HepG2 (cell line): ENCODE measurements at places on chromosomes 16 and 17.

- no peak overlapping the region for H3K27ac ChIP-seq
- no peaks in the 10 kb centered on the region for H3K36me3 ChIP-seq
- H3K4me3 ChIP-seq, result no peak overlapping the region
- H3K4me1 ChIP-seq, result peaks cover 38% of the 10 kb centered on the region
- DNase-seq, result no peak
Observed at GRCh38 chr16:84550096-84550495, 45.6 kb upstream of the MEAK7 start.

DNA sequence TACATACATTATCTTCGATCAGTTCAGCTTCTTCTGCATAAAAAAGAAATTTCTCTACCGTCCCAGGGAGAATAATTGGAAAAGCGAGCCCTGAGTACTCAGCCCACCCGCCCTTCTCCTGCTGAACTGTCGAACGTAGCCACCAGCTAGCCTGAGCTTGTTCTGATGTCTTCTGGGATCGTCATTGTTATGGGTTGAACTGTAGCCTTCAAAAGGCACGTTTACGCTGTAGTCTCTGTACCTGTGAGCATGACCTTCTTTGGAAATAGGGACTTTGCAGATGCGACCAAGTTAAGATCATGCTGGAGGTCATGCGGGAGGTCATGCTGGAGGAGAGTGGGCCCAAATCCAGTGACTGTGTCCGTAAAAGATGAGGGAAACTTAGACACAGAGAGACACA is 86.2 kb downstream of the CMIP start:
- peak overlapping the region; percentile 20 for H3K27ac ChIP-seq
- H3K27me3 ChIP-seq, result no peaks in the 10 kb centered on the region
- peaks cover 92% of the 10 kb centered on the region for H3K4me1 ChIP-seq
- peaks cover 20% of the 10 kb centered on the region; the same call in 2 of the 3 replicates for H3K36me3 ChIP-seq

- H3K27me3 ChIP-seq, result no peaks in the 10 kb centered on the region
- peak overlapping the region; percentile 70 for H3K4me3 ChIP-seq
- H3K27ac ChIP-seq, result peak overlapping the region; percentile 90
Observed at GRCh38 chr16:2035431-2036199, 8.9 kb downstream of the NHERF2 start.

- DNase-seq, result no peak
- no peak overlapping the region for H3K4me3 ChIP-seq
- H3K4me1 ChIP-seq, result peaks cover 72% of the 10 kb centered on the region
- H3K27ac ChIP-seq, result no peak overlapping the region
- H3K27me3 ChIP-seq, result no peaks in the 10 kb centered on the region
Observed at GRCh38 chr17:38597375-38597774, 8.4 kb downstream of the SRCIN1 start.

- no peaks in the 10 kb centered on the region for H3K36me3 ChIP-seq
- H3K4me3 ChIP-seq, result no peak overlapping the region
- DNase-seq, result no peak
- H3K4me1 ChIP-seq, result no peaks in the 10 kb centered on the region
- H3K27me3 ChIP-seq, result peaks cover 1% of the 10 kb centered on the region; the same call in 1 of the 2 replicates
Observed at GRCh38 chr17:63140255-63140654, 174.2 kb downstream of the TANC2 start.

GRCh38 chr17:54744750-54745149 is 155.9 kb upstream of the TOM1L1 start:
- no peak overlapping the region for H3K27ac ChIP-seq
- no peaks in the 10 kb centered on the region for H3K27me3 ChIP-seq
- no peak for DNase-seq
- no peak overlapping the region for H3K4me3 ChIP-seq

DNA sequence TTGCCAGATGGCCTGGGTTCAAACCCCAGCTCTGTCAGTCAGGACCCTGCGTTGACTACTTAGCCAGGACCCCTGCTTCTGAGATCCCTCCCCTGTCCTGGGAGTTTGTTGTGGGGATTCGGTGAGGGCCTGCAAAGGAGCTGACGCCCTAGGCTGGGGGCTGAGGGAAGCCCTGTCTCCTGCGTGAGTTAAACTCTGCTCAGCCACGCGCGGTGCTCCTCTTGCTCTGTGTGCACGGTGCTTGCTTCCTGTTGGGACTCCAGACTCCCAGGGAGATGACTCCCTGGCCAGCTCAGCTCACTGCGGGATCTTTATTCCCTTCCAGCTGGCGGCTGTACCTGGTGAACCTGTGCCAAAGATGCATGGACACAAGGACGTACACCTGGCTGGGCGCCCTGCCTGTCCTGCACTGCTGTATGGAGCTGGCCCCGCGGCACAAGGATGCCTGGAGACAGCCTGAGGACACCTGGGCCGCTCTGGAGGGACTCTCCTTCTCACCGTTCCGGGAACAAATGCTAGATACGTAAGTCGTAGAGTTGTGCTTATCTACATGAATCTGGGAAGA is 37.4 kb downstream of the RNF213 start:
- no peaks in the 10 kb centered on the region for H3K4me1 ChIP-seq
- no peak overlapping the region for H3K27ac ChIP-seq
- DNase-seq, result no peak
- no peak overlapping the region for H3K4me3 ChIP-seq
